ENCODE measurements at places on chromosomes 4 and X. TPM values are rescaled to one million over a fixed set of nuclear protein-coding genes. Genes with fewer than 3 reads are reported as not detected.
A peak's percentile ranks its signal among the peaks of the same experiment; 100 is the strongest.

Gene RBM46
- not detected for total RNA-seq

DNA sequence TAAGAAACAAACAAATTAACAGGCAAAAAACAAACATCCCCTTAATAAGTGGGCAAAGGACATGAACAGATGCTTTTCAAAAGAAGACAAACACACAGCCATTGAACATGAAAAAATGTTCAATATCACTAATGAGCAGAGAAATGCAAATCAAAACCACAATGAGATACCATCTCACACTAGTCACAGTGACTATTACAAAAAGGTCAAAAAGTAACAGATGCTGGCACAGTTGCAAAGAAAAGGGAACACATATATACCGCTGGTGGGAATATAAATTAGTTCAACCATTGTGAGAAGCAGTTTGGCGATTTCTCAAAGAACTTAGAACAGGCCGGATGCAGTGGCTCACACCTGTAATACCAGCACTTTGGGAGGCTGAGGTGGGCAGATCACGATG lies 146.1 kb upstream of the NEIL3 start:
- DNase-seq = no peak

- no peak for DNase-seq
Measured at GRCh38 chr4:92952426-92952825, 648.7 kb downstream of the GRID2 start.

GRCh38 chr4:123037804-123038203 lies 115.4 kb upstream of the NUDT6 start:
- DNase-seq = no peak

DNA sequence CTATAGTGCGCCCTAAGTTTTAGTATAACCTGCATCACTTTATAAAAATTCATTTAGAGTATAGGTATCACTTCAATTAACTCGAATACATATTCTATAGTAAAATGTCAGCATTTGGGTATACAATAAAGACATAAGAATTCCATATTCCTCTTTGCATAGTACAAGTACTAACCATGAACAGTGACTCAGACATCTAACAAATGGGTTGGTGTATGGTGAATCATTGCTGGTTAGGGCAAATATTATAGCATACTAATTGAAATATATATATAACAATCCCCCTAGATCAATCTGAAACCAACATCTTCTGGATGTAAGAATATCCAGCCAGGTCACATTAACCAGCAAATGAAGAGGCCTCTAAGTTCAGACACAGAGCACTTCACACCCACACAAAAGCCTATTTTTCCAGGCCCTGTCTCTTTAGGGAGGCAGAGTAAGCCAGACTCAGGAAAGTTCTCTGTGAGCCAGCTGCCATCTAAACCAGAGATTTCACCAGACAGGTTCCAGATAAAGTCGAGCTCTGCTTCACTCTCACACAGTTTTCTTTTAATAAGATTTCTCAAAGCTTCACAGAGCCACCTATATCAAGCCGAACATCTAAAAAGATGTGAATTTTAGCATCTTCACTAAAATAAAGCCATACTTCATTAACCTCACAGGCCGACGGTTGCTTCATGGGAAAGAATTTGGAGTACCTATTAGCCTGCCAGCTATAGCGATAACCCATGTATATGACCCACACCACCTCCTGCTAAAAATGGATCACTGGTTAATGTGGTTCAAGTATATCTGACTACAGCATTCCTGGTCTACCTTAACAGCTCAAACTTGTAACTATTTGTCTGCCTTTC lies 200.0 kb upstream of the FTHL17 start:
- DNase-seq = no peak

- DNase-seq = no peak
Measured at GRCh38 chr4:13176741-13177142, 307.4 kb downstream of the RAB28 start.

DNA sequence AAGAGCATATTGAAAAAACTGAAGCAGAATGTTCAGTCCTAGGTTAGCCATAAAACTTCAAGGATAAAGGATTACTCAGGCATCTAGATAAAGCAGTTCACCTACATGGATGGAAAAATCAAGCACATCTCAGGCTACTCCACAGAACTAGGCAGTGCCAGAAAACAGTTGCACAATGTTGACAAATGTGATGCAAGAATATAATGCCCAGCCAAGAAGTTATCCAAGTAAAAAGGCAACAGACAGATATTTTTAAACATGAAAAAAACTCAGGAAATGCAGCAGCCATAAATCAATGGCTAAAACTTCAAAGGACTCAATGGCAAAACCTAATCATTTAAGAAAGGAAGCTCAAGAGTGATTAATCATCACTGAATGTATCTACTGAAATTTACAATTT lies 456.0 kb upstream of the FAM241A start:
- DNase-seq = peak; percentile 38

DNA sequence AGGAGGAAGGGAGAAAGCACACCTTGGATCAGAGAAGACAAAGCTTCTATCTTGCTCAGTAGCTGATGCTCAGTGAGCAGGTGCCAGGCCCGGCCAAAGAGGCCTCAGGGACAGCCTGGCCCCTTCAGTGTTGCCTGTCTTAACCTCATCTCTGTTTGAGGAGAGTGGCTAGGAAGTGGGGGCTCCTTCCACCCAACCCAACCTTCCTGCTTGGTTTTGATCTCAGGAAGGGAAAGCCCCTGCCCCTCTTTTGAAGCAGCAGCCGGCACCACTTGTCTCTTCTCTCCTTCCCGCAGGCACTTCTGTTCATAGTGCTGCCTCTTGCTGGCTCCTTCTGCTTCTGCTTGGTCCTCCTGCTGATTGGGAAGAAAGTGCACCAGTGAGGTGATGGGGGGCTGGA lies 2.4 kb upstream of the AFF2 start:
- no peak for DNase-seq

DNA sequence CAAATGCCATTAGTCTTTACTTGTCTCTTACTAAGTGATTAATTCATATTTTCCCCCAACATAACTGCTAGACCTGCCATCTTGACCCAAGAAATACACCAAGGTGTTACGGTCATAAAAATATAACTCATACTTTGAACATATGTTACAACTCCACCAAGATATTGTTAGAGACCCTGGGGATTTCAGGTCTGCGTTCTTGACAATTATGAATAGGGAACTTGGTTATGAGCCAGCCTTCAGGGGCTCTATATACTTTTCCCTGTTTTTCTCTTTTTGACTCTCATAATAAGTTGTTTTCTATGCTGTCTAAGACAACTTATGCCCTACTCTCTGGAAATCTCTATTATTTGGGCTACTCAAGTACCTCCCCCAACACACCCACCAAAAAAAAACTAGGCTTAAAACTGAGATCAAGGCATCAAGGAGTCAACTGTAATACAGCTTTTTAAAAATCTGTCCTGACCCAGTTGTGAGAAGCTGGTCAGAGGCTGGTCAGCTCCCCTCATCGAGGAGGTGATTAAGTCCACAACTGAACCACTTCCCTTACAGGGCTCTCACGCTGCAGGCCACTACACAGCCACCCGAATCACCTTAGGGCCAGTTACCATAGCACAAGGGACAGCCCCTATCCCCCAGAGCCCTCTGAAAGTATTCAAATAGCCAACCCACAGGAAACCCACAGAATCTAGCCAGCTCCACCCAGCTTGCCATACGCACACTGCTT lies 10.5 kb upstream of the TLR3 start:
- DNase-seq = no peak

DNA sequence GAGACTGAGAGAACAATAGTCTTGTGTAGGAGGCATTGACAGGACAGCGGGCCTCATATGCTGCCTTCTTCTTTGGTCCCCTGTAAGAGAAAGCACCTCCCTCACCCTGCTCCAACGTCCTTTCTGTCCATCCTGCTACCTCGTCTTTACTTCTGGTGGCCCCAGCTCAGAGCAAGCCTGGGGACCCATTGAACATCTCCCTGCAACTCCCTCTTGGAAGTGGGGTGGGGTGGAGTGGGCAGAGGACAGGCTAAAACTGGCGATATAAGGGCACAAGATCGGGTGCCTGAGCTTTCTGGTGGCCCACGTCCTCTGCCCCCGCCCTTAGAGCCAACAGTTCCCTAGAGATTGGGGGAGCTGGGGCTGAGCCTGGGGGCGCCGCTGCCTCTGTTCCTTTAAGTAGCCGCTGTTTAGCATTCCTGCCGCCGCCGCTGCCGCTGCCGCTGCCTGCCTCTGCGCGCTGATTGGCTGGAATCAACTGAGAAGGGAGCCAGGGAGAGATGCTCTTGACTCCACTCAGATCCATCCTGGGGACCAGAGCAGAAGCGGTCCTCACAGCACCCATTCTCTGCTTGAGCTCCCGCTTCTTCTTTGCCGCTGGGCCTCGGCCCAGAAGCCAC lies at the start of gene DLG3:
TSS of gene DLG3 (plus strand) at position 510 of the 620 bp plus-strand sequence. CDS start 367 bp downstream, outside the sequence.
- DNase-seq = peak; percentile 38

DNA sequence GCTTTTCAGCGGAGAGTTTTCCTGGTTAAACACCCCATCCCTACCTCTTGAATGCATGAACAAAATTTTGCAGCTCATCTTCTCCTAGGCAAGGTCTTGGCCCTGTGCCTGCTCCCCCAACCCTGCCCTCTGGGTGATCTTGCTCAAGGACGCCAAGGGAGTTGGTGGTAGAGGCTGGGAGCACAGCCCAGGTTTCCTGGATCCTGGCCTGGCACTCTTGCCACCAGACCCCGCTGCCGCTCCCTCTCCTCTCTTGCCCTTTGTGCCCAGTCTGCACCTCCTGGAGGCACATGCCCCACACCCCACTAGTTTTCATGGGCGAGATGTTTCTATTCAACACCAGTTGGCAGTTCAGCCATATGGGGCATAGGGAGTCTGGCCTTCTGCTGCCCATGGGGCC lies 37.3 kb downstream of the TSC22D3 start:
- no peak for DNase-seq

All from lung (tissue), 17 donors.